T-helper 2 cell treated with Interferon-gamma antibody and Interleukin-4, amounts not matched to agents 100 ng/mL and 5 ng/mL, for 36 hours (primary cell): ENCODE measurements at places on chromosomes 11 and 22. TPM values are rescaled to one million over a fixed set of nuclear protein-coding genes. Genes with fewer than 3 reads are reported as not detected.

The ANAPC15 gene
- 77.9 and 78.0 TPM in 2 replicates for total RNA-seq

The AIFM3 gene
- total RNA-seq = 0.36 and 0.41 TPM in 2 replicates

The IGHMBP2 gene
- total RNA-seq = 27.2 and 27.4 TPM in 2 replicates

The NRXN2 gene
- 0.05 and 0.09 TPM in 2 replicates for total RNA-seq

The SMTNL1 gene
- total RNA-seq = not detected in 2 replicates

The H19 gene
- not detected in 2 replicates for total RNA-seq

The SPA17 gene
- 2.3 and 2.7 TPM in 2 replicates for total RNA-seq

The GRIA4 gene
- total RNA-seq = not detected in 2 replicates
